Activated T-cell treated with anti-CD3 and anti-CD28 coated beads, Interleukin-2, amount 50 U/mL, for 72 hours (primary cell): ENCODE measurements at places on chromosomes 6 and 20. TPM values are rescaled to one million over a fixed set of nuclear protein-coding genes. Genes with fewer than 3 reads are reported as not detected.

The BEND3 gene
- total RNA-seq: 3.2 TPM

The ZC2HC1B gene
- total RNA-seq: not detected

The OTOR gene
- total RNA-seq: not detected

The ROS1 gene
- not detected for total RNA-seq

The AGER gene
- total RNA-seq: 48.0 TPM

The MRPS18A gene
- total RNA-seq: 69.7 TPM
